ENCODE measurements at places on chromosomes 4 and X.

- DNase-seq = no peak
Observed at GRCh38 chr4:94762326-94762725, 4.6 kb downstream of the BMPR1B start.

GRCh38 chrX:103092942-103093341 is at the start of gene NXF3:
TSS of gene NXF3 (minus strand) at chrX:103093143. CDS start at chrX:103093023, 120 bp downstream.
- DNase-seq = no peak

DNA sequence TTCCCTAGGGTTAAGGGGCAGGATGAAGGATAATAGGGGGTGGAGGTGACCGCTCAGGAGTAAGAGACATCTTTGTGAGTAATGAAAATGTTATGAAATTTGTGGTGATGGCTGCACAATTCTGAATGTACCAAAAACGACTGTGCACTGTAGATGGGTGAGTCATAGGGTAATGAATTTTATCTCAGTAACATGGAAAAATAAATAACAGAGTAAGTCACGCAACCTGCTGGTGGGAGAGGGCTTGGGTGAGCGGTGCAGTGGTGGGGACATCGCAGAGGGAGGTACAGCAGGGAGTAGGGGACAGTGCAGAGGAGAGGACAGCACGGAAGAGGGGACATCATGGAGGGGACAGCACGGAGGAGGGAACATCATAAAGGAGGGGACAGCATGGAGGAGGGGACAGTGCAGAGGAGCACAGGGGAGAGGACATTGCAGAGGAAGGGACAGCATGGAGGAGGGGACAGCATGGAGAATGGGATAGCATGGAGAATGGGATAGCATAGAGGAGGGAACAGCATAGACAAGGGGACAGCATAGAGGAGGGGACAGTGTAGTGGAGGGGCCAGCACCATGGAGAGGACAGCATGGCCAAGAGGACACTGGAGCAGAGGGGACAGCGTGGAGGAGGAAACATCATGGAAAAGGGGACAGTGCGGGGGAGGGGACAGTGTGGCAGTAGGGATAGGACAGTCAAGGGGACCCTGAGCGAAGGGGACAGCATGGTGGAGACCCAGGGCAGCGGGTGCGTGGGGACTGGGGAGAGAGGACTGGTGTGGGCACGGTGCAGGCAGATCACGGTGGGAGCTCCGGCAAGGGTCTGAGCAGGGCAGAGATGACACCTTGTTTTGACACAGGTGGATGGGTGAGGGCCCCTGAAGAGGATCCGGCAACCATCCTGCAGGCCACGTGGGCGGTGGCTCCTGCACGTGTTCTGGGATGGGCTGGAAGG is 68.5 kb upstream of the MXD4 start:
- DNase-seq = no peak

- DNase-seq = no peak
Observed at GRCh38 chr4:43564107-43564506, 671.6 kb downstream of the GRXCR1 start.

DNA sequence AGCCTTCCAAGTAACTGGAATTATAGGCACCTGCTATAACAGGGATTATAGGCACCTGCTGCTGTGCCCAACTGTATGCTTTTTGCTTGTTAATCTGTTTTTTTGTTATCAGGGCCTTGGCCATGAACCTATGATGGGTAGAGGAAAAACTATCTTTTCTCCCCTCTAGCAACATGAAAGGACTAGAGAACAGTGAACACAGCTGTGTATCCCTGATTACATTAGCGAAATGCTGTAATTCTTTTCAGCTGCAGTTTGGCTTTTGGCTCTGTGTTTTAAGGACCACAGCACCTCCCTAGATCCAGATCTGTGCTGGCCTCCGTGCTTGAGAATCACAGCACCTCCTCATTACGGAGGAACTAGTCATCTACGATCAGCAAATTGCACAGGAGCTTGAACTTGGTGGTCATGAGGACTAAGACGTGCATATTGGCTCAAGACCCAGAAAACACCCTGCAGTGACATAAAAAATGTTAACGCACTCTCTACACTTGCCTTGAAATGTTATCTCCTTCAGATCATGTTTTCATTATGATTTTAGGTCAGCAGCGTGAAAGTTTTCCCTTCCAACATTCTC is 57.7 kb upstream of the S100G start:
- no peak for DNase-seq
